ENCODE measurements at places on chromosomes 1 and 21.

DNA sequence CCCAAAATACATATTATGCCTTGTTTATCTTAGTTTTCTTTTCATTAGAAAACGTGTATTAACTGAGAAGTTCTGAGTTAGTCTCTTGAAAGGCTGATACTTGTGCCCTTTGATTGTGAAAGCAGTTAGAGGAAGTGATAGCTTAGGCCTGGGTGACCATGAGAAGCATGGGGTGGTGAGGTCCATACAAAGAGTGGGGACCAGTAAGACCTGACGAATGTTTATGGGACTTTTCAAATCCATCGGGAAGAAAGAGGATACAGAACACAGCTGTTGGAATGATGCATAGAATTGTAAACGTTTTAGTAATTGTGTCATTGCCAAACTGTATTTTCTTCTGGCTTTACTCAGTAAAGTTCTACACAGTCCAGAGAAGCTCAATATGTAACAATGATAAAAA, 259.8 kb downstream of the LMO4 start:
- DNase-seq, result no peak

- no peak for DNase-seq
These were observed 46.5 kb downstream of the FH start for GRCh38 chr1:241473026-241473425.

GRCh38 chr21:42404539-42404938, 837 bp downstream of the UBASH3A start:
- no peak for DNase-seq

- no peak for DNase-seq
These were observed 3.2 kb downstream of the SLAMF6 start for GRCh38 chr1:160519642-160520435.

- DNase-seq, result no peak
These were observed 98.3 kb downstream of the PIGK start for GRCh38 chr1:77120950-77121349.

DNA sequence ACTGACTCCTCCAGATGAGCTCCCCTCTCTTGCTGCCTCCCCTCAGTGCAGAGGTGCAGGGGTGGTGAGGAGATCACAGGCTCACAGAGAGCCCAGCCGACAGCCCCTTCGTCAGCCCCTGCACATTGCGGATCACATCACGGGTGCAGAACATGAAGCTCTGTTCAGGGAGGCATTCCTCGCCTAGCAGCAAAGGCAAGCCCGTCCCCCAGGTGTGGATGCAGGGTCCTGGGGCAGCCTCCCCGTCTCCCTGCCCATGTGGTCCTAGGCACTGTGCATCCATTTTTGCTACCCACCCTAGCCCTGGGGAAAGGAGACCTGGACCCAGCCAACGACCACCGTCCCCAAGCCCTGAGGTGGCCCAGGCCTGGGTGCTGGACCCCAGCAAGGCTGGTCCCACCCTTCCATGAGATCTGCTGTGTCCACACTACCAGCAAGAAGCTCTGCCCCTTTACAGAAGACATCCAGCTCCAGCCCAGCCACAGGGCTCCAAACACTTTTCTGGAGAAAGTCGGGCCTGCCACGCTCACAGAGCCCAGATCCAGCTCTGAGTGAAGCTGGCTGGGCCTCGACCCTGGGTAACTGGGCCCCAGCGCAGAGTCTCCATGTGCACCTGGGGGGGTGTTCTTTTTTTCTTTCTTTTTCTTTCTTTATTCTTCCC, 248.7 kb downstream of the NPHP4 start:
- no peak for DNase-seq

DNA sequence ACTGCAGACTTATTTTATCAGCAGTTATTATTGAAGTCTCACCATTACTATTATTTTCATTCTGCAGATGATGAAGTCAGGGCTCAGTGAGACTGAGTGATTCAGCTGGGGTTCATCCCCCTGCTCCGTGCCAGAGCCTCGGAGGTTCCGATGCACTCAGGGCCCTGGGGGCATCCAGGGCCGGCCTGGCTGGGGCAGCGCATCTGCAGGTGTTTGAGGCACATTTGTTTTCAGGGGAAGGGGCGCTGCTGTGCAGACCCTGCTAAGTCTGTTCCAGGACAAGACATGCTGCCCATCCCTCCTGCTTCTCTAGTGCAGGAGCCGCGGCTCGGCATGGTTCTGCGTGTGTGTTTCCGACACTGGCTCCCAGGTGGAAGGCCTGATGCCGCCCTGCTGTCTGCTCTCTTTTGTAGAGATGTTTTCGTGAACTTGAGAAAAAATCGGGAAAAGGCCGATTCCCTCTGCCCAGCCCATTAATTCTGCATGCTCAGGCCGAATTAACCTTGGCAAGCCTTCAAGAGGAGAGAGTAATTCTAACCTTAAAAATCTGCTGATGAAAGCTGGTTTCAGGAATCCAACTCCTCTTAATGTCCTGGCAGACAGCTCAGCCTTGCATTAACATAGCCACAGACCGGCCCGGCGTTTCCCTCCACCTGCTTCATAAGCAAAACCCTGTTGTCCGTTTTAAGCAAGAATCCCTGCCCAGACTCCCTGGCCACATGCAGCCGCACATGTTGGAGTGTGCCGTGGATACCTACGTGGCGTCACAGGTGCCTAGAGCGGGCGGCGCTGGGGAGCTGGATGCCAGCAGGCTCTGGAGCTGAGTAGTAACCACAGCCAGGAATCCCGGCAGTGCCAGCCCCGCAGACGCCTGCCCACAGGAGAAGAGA, 316.0 kb upstream of the VAMP3 start:
- no peak for DNase-seq

Data from HFF-Myc (cell line).